BJ (cell line): ENCODE measurements at places on chromosomes 16 and 17. TPM values are rescaled to one million over a fixed set of nuclear protein-coding genes. Genes with fewer than 3 reads are reported as not detected.

Gene C16orf87
- polyA plus RNA-seq: 2.1 and 5.8 TPM in 2 replicates

Gene IRX3
- polyA plus RNA-seq: 2.2 and 2.3 TPM in 2 replicates

Gene HS3ST6
- not detected in 2 replicates for polyA plus RNA-seq

Gene DHX38
- polyA plus RNA-seq: 23.3 and 37.6 TPM in 2 replicates

- DNase-seq: no peak
These were observed at the start of gene SF3B3 for GRCh38 chr16:70523743-70524398. Gene SF3B3 (plus strand): TSS chr16:70523816. CDS start chr16:70526657, 2,841 bp downstream.

GRCh38 chr17:7849751-7850504 lies 4.9 kb upstream of the TMEM88 start:
- no peak for DNase-seq

GRCh38 chr16:47721006-47721637 lies 260.0 kb downstream of the PHKB start:
- no peak for DNase-seq

DNA sequence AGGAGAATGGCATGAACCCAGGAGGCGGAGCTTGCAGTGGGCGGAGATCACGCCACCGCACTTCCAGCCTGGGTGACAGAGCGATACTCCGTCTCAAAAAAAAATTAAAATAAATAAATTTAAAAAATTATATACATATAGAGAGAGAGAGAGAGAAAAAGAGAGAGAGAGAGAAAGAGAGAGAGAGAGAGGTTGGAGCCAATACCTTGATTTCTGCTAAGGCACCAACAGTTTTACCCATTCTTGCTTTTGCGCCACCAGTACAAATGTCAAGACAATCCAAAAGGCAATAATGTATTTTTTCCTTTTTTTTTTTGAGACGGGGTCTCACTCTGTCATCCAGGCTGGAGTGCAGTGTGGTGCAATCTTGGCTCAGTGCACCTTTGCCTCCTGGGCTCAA lies 17.2 kb downstream of the BRIP1 start:
- DNase-seq: no peak

GRCh38 chr16:70419384-70420327 lies 19.2 kb downstream of the ST3GAL2 start:
- DNase-seq: no peak

GRCh38 chr17:29168079-29168758 lies 12.0 kb downstream of the MYO18A start:
- DNase-seq: no peak
